ENCODE measurements at places on chromosomes 3 and 15. TPM values are rescaled to one million over a fixed set of nuclear protein-coding genes. Genes with fewer than 3 reads are reported as not detected.
A peak's percentile ranks its signal among the peaks of the same experiment; 100 is the strongest.

DNA sequence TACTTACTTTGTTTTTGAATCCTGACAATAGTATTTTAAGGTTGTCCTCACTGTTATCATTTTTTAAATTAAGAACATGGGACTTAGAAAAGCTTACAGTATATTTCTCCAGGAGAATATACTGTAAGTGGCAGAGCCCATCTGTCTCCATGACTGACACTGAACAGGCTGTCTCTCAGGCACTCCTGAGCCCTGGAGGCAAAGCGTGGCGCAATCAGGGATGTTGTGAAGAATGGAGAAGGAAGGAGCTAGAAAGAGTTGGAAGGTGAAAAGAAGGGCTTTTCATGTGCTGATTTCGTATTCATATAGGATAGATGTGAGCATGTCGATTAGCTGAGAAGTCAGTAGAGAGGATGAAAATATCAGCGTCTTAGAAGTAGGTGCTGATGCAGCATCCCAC, 41.5 kb downstream of the FGF12 start:
- H3K27me3 ChIP-seq: peaks cover 8% of the 10 kb centered on the region
- DNase-seq: no peak
- H3K27ac ChIP-seq: no peak overlapping the region
- H3K4me3 ChIP-seq: no peak overlapping the region

DNA sequence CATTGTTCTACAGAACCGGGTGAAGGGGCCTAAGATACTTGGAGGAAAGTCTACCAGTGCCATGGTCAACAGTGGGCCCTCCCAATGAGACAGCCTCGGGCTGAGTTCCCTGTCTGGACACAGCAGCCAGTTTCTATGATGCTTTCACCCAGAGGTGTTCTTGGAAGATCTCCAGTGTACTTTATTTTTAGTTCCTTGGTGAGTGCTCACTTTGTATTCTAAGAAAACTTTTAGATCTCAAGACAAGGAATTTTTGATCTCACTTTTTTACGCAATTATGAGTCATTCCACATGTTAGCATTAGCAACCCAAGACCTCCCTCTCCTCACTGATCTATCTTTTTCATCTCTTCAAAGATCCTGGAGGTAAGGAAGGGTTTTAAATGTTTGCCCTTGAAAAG, 287.7 kb downstream of the RORA start:
- no peak for DNase-seq
- H3K4me1 ChIP-seq: no peaks in the 10 kb centered on the region
- no peaks in the 10 kb centered on the region for H3K27me3 ChIP-seq
- no peaks in the 10 kb centered on the region for H3K36me3 ChIP-seq
- H3K4me3 ChIP-seq: no peak overlapping the region

DNA sequence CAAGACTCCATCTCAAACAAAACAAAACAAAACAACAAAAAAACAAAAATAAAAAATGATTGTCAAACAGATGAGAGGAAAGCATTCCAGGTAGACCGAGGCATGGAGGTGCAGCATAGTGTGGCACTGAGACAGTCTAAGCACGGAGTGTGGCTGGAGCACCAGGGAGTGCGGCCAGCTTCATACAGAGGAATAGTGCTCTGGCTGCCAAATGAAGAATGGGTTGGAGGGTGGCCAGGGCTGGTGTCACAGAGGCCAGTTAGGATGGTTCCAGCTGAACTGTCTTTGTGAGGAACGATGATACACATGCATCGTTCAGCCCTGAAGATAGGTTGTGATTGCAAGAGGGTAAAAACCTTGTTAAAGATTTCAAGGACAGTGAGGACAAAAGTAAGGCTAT, 28.3 kb downstream of the MITF start:
- H3K27ac ChIP-seq: no peak overlapping the region
- H3K27me3 ChIP-seq: no peaks in the 10 kb centered on the region
- H3K4me1 ChIP-seq: no peaks in the 10 kb centered on the region
- no peak overlapping the region for H3K4me3 ChIP-seq
- H3K36me3 ChIP-seq: no peaks in the 10 kb centered on the region

- peak overlapping the region; percentile 38 for H3K27ac ChIP-seq
- peaks cover 1% of the 10 kb centered on the region for H3K36me3 ChIP-seq
- no peak for DNase-seq
- H3K27me3 ChIP-seq: no peaks in the 10 kb centered on the region
- H3K4me1 ChIP-seq: peaks cover 19% of the 10 kb centered on the region
Measured at GRCh38 chr3:186216900-186217819, 108.3 kb upstream of the ETV5 start.

GRCh38 chr15:98416222-98416855, 232.0 kb upstream of the IGF1R start:
- DNase-seq: no peak
- peaks cover 4% of the 10 kb centered on the region for H3K27me3 ChIP-seq
- H3K4me1 ChIP-seq: no peaks in the 10 kb centered on the region
- no peak overlapping the region for H3K4me3 ChIP-seq
- H3K27ac ChIP-seq: no peak overlapping the region
- H3K36me3 ChIP-seq: no peaks in the 10 kb centered on the region

DNA sequence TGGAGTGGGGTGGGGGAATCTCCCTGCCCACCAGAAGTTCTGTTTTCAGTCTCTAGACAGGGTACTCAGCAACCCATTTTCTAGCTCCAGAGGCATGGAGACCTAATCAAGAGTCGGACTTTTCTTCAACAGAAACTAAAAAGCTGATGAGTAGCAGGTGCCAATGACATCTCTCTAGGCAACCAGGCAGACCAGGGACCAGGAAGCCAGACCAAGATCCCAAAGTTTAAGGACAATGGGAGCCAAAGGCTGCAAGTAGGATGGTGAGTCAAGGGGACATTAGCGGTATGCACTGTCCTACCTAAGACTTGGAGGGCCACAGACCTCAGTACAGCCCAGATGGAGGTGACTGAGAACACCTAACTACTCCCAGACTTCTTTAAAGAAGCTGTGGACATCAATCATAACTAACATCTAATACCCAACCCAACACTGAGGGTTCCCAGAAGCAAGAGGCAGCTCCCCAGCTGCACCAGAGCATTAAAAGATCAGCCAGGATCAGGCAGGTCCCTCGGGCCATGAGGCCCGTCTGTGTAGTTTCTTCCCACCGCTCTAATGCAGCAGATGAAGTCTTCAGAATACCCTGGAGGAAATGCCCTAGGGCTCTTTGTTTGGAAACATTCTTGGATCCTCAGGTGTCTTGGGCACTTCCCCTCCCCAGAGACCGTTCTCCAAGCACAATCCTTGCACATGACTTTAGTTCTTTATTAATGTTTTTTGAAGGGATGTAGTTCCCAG, 979 bp downstream of the CCDC71 start:
- peaks cover 20% of the 10 kb centered on the region for H3K36me3 ChIP-seq
- H3K4me1 ChIP-seq: peaks cover 40% of the 10 kb centered on the region
- H3K4me3 ChIP-seq: peak overlapping the region; percentile 87
- H3K27me3 ChIP-seq: no peaks in the 10 kb centered on the region
- no peak for DNase-seq

DNA sequence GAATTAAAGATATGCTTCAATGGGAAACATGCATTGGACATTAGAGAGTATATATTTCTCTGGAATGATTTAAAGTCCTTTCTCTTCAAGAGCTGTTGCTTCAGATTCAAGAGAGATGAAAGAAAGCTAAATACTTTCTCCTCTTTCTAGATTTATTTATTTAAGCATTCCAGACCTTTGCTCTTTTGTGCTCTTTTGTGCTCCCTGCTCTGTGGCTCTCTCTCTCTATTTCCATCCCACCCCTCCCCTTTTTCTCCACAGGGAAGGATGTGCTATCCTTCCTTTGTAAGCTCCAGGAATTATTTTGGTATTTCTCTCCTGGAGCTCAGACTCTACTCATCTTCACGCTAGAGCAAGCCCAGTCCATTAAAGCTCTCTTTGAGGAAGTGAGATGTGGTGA, 871.9 kb upstream of the GBE1 start:
- H3K4me3 ChIP-seq: no peak overlapping the region
- peak overlapping the region; percentile 38 for H3K27ac ChIP-seq
- no peaks in the 10 kb centered on the region for H3K36me3 ChIP-seq
- H3K27me3 ChIP-seq: no peaks in the 10 kb centered on the region

DNA sequence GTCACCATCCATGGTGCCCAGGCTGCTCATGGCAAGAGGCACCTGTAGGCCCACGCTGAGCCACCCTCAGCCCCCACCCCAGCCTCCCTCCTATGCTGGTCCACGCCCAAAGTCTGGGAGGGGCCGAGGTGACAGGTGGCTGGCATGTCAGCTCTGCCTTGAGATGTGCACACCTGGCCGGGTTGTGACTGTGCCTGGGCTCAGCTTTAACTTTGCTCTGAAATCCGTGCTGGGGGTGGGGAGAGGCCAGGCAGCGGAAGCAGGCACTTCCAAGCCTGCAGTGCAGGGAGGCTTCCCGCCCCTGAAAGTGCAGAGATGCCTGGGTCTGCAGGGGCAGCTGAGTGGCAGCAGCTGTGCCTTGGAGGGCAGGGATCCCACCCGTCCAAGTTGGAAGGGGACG, 1124.8 kb downstream of the SI start:
- H3K4me1 ChIP-seq: no peaks in the 10 kb centered on the region
- no peak overlapping the region for H3K27ac ChIP-seq
- no peaks in the 10 kb centered on the region for H3K36me3 ChIP-seq
- no peak for DNase-seq
- no peak overlapping the region for H3K4me3 ChIP-seq

- H3K27ac ChIP-seq: no peak overlapping the region
- no peak overlapping the region for H3K4me3 ChIP-seq
- H3K36me3 ChIP-seq: no peaks in the 10 kb centered on the region
- no peak for DNase-seq
- no peaks in the 10 kb centered on the region for H3K27me3 ChIP-seq
Measured at GRCh38 chr3:174242311-174243041, 616.7 kb upstream of the NAALADL2 start.

DNA sequence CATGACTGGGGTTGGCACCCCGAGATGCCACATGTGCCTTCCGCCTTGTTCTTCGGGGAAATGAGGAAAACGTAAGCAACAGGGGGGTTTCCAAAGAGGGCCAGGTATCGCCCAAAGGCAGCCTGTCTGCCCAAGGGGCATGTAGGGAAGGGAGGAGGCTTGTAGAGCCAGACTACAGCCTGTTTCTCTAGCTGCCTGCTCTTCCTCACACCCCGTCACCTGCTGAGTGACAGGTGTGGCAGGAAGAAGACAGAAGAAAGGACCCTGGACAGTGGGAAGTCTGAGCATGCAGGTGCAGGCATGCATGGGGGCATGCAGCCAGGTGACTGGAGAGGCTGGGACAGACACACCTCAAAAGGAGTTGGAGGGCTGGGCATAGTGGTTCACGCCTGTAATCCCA, 9.8 kb downstream of the PLA2G4E start:
- H3K27me3 ChIP-seq: peaks cover 7% of the 10 kb centered on the region
- no peaks in the 10 kb centered on the region for H3K36me3 ChIP-seq
- peaks cover 9% of the 10 kb centered on the region for H3K4me1 ChIP-seq

DNA sequence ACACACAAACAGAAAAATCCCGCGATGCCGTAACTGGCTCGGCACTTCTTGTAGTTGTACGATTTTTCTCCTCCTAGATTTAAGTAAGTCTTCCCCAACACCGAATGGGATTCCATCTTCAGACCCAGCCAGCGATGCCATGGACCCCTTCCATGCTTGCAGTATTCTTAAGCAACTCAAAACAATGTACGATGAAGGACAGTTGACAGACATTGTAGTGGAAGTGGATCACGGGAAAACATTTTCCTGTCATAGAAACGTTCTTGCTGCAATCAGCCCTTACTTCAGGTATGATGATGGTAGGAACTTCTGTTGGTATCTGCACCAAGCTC, 763 bp downstream of the KBTBD8 start:
- H3K27ac ChIP-seq: peak overlapping the region; percentile 11
- no peak for DNase-seq
- no peaks in the 10 kb centered on the region for H3K27me3 ChIP-seq

DNA sequence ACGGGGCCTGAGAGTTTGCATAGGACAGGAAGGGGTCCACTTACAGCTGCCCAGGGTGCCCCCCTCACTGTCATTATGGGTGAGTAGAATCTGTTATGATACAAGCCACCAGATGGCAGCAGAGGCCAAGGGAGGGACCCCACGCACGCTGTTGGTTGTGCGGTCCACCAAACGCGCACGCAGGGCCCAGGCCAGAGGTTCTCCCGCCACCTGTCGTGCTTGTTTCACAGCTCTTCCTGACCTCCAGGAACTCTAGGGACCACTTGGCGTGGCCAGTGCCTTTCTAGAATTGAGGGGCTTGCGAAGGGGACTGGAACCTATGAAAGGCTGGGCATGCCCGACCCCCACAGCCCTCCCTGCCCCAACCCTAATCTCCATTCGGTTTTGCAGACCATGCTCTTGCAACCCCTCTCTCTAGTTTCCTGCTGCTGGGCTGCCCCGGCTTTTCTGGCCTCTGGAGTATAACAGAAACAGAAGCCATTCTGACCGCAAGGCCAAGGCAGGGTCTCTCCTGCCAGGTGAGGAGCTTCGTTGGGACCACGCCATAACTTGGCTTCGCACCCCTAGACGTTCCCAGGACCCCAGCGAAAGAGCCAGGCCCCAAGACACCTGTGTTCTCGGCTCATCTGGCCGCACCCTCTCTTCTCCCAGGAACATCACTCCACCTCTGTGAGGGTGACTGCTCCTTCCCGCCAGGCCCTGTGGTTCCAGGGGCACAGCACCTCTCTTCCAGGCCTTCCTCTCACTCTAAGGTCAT, 46.0 kb downstream of the ALDH1L1 start:
- H3K4me3 ChIP-seq: no peak overlapping the region
- no peaks in the 10 kb centered on the region for H3K27me3 ChIP-seq

DNA sequence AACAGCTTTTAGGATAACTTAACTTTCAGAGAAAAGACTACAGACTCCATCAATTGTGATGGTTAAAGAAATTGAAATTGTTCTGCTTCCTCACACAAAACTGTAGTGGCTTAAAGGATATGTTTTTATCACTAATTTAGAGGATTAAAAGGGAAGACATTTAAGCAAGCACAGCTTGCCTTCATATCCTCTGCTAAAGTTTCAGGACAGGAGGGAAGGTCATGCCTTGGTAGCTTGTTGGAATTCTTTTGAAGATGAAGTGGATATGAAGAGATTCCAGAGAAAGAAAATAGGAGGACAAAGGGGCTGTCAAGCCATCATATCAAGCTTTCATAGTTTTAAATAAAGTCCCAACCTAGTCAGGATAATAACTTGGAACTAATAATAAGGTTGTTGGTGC, 33.1 kb downstream of the CCDC80 start:
- H3K4me3 ChIP-seq: no peak overlapping the region
- H3K36me3 ChIP-seq: no peaks in the 10 kb centered on the region
- H3K4me1 ChIP-seq: no peaks in the 10 kb centered on the region
- no peak for DNase-seq

DNA sequence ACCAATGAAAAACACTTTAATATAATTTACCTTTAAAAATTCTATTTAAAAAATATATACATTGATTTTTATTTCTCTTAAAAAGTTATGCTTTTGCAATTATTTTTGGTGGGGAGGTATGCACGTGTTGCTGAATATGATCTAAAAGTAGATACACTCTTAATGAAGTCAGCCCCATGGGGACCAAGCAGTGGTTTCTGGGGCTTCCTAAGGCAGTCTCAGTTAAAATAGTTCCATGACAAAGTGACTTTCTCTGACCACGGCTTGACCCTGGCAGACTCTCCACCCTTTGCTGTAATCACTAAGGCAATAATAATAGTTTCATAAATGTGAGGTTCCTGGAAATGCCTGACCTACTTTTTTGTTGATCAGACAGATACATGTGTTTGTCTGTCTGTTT, 50.4 kb downstream of the CCR4 start:
- peaks cover 22% of the 10 kb centered on the region for H3K4me1 ChIP-seq
- DNase-seq: no peak
- H3K4me3 ChIP-seq: no peak overlapping the region
- no peaks in the 10 kb centered on the region for H3K36me3 ChIP-seq
- no peaks in the 10 kb centered on the region for H3K27me3 ChIP-seq
- no peak overlapping the region for H3K27ac ChIP-seq

Gene GOLGA8T
- not detected for total RNA-seq

Gene ROBO1
- 71.0 TPM for total RNA-seq

Gene TMEM43
- 50.5 TPM for total RNA-seq

Gene SERPINI1
- total RNA-seq: 8.5 TPM

Gene ADGRG7
- total RNA-seq: not detected

Gene FRMD4B
- 4.4 TPM for total RNA-seq

Gene IL20RB
- total RNA-seq: 0.22 TPM
